ENCODE measurements at places on chromosomes 6 and 20.
A peak's percentile ranks its signal among the peaks of the same experiment; 100 is the strongest.

- DNase-seq = no peak
These were observed 67.8 kb upstream of the EDN3 start for GRCh38 chr20:59232618-59233017.

GRCh38 chr6:156977527-156978291, 200.5 kb downstream of the ARID1B start:
- no peak for DNase-seq

DNA sequence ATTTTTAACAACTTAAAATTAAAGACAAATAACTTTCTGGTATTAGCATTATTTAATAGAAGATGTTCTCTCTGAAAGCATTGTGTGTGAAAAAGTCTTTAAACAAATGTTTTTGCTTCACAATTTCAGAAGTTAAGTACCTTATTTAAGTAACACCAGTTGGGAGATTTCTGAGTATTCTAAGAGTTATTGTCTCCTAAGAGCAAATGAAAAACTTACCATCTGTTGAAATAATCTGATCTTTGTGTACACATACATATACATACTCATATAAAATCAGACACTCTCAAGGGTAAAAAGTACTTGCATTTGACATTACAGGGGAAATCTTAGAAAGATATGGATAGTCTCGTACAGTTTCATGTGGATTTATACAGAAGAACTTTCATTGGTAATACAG, 2.4 kb downstream of the BTBD3 start:
- no peak for DNase-seq

GRCh38 chr6:30894935-30895334, 10.6 kb downstream of the DDR1 start:
- peak; percentile 2 for DNase-seq

DNA sequence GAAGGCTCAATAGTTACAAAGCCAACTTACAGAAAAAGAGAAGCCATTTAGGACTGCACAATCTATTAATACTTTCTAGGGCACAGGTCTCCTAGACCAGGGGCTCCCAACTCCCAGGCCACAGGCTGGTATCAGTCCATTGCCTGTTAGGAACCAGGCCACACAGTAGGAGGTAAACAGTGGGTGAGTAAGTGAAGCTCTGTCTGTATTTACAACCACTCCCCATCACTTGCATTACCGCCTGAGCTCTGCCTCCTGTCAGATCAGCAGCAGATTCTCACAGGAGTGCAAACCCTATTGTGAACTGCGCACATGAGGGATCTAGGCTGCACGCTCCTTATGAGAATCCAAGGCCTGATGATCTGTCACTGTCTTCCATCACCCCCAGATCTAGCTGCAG, 22.5 kb downstream of the TRAF3IP2 start:
- no peak for DNase-seq

DNA sequence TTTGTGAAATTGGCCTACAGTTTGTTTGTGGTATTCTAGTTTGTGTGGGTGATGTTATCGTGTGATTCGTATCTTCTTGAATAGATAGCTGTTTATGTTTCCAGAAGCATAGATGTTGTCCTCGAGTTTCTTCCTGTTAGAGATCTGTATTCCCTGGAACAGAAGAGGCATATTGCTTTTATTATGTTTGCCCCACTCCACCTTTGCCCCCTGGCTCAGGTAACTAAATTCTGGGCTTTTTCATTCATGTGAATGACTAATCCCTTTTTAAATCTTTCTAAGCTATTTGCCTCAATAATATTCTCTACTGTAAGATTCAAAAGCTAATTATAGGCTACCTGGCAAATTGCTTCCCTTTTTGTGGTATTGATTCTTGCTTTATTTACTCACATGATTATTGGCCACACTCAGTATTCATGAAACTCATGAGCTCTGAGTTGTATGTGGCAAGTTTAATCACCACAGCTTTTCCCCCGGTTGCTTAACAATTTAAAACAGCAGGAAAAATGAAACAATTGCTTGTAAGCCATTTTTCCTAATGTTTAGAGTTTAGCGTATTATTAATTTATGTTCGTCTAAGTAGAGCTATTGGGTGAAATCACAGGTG, 12.6 kb downstream of the RNF217 start:
- DNase-seq = no peak

DNA sequence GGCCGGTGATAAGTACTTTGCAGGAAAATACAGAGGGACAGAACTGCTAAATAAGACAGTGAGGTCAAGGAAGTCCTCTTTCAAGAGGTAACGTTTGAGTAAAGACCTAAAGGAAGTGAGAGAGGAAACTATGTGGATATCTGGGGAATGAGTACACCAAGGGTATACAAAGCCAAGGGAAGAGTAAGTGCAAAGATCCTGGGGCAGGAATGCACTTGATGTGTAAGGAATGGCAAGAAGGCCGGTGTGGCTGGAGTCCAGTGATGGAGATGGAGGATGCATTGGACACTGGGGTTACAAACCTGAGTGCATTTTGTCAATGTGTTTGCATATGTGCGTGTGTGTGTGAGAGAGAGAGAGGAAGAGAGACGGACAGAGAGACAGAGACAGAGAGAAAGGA, 32.1 kb upstream of the TGM2 start:
- DNase-seq = no peak

GRCh38 chr6:102742028-102742427, 1348.5 kb downstream of the GRIK2 start:
- DNase-seq = no peak

DNA sequence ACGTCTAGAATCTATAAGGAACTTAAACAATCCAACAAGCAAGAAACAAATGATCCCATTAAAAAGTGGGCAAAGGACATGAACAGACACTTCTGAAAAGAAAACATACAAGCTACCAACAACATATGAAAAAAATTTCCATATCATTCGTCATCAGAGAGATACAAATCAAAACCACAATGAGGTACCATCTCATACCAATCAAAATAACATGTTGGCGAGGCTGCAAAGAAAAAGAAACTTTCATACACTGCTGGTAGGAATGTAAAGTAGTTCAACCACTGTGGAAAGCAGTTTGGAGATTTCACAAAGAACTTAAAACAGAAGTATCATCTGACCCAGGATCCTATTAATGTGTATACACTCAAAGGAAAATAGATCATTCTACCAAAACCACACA, 243.9 kb upstream of the RUNX2 start:
- no peak for DNase-seq

DNA sequence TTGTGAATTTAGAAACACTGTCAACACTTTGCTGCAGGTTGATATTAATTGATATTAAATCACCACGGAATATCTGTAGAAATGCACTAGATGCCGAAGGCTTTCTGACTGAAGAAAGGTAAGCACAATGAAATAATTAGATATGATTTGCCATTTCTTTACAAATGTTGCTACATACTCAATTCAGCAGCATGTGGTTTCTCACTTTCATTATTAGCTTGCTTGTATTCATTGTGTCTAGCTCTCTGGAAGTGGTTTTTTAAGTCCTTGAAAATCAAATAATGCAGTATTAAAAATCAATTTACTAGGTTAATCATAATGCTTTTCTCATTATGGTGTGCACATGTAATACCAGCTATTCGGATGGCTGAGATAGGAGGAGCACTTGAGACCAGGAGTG, 231.3 kb upstream of the MARCKS start:
- DNase-seq = no peak

DNA sequence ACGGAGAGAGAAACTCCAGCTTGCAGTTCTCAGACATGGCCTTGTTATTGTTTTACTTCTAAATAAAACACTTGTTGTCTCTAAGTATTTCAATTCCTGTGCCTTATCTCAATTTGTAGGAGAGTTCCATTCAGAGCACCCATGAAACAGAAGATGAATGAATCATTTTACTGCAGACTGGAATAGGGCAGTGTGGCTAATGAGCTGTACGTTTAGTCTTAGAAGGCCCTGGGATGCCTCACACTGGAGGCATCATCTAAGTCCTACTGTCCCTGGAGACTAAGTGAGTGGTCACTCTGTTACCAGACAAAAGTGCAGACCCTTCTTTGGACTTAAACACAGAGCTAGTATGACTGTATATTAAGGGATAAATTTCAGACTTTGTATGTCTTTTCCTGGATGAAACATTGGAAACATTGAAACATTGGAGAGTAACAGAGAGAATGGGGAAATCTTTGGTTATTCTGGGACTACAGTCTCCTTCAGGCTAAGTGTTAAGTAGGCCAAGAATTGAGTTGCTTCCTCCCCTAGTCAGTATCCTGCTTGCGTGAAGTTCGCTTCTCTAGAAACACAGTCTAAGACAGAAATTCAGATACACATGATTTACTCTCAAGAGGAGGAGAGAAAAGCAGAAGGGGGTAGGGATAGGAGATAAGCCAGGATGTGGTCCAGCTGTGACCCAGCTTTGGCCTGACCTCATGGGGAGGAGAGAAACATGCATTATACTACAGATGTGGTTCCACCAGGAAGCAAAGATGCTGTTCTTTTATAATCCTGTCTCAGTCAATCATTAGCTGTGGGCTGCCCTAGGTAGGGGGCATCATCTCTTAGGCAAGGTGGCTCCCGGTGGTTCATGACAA, 167.4 kb upstream of the BMP2 start:
- DNase-seq = no peak

DNA sequence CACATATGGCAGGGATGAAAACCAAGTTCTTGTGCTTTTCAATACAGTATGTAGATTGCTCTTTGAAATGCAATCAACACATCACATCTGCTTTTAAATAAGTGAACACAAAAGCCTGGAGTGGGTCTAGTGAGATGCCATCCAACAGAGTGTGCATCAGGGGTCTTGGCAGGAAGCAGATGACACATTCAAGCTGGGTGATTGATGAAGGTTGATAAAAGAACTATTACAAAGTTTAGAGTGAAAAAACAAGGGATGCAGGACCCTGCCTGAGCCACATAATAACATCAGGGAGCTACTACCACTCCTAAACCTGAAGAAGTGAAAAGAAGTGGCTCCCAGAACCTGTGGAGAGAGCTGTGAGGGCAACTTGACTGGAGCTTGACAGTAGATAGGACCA, 16.6 kb upstream of the PLCB1 start:
- DNase-seq = no peak

DNA sequence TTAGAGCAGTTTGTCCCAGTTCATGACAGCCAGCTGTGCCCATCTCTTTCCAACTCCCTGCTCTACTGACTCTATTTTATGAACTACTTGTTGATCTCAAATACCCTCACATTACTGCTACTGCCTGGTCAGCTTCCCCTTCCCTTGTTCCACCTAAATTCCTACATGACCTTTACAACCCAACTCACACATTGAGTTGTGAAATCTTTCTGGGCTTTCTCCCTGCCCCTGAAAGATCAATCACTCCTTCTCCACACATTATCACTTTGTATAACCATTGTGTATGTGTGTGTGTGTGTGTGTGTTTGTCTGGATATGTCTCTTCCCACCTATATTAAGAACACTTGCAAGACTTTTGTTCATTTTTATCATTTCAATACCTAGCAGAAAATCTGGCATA, 42.1 kb upstream of the CLIC5 start:
- DNase-seq = no peak

- DNase-seq = no peak
These were observed 244.2 kb upstream of the RIMS1 start for GRCh38 chr6:71642120-71642519.

All from left hindlimb (tissue), 1 donor.